ENCODE measurements at places on chromosomes 3 and 15.

GRCh38 chr3:118298133-118298532 is 736.5 kb downstream of the IGSF11 start:
- no peak for DNase-seq

- DNase-seq: no peak
Observed at GRCh38 chr3:38493031-38493430, 3.1 kb upstream of the EXOG start.

DNA sequence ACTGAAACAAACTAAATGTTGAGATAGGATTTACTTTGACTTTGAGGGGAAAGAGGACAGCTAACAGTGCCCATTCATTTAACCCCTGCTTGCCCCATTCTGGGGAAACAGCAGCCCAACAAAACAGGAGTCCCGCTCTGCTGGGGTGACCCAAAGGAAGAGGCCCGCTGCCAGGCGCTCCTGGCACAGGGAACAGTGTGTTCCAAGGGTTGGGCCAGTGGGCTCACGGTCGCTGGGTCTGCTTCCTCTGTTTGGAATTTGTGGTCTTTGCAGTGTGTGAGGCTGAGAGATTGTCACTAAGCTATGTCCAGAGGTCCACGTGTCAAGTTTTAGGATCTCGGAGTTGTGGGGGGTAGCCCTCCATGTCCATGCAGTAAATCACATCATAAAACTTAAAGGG is 250.4 kb upstream of the C2CD4B start:
- DNase-seq: no peak

- DNase-seq: no peak
Observed at GRCh38 chr3:141466633-141467169, 20.1 kb upstream of the RASA2 start.

GRCh38 chr3:142481196-142481595 is 33.4 kb upstream of the XRN1 start:
- DNase-seq: no peak

DNA sequence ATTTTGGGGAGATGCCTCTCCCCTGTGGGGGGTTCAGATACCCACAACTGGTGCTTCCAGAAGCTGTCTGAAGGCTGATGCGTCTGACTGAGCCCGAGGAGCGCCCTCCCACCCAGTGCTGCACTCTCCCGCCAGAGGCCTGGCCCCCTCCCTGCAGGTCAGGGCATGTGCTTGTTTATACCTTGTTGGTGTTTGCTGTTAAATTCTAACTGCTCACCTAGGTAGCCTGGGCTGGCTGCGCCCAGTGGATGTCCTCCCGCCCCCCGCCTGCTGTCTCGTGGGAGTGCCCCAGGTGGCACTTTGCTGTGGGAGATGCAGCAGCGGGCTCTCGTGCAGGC is 12.9 kb downstream of the KLF13 start:
- no peak for DNase-seq

DNA sequence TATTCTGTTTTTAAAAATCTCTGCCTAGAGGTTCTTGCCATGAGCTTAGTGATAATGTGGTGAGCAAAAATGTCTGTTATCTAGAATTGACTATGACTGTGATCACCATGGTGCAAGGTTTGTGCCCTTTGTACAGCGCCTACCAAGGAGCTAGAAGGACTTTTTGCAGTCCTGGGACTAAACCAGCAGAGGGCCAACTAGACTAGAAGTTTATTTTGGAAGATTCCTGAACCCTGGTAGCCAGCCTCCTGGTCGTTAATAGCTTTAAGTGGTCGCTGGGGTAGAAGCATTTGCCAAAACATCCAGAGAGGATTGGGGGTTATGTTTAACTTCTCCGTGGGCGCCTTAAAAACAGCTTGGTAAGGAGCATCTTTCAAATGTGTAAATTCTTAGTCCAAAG is 7.8 kb downstream of the SCG5 start:
- no peak for DNase-seq

GRCh38 chr3:8982509-8982908 is 19.2 kb upstream of the RAD18 start:
- DNase-seq: peak; percentile 10
